ENCODE measurements at places on chromosomes 4 and X.
A peak's percentile ranks its signal among the peaks of the same experiment; 100 is the strongest.

DNA sequence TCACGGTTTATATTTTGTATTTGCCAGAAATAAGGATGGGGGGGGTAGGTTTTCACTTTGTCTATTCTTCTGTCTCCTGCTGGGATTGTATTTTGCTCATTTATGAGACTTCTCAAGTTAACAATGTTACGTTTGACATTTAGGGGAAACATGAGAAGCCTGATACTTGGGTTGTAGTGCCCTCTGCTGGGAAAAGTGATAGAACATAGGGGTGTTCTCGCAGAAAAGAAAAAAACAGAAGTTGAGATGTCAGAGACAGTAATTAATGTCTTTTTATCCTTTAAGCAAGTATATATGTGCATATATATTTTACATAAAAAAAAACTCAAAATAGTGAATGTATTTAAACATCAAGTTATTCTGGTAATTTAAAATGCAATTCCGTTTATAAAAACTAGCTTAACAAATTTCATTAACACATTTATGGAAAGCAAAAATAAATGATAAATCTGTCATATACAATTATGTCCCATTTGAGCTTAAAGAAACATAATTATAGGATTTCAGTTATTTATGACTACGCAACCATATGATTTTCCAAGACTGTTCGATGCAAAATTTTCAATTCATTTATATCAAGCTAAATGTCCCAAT, 46.0 kb upstream of the TMPRSS11F start:
- DNase-seq: peak; percentile 2

- DNase-seq: no peak
These were observed 182.4 kb upstream of the MBNL3 start for GRCh38 chrX:132671229-132671641.

DNA sequence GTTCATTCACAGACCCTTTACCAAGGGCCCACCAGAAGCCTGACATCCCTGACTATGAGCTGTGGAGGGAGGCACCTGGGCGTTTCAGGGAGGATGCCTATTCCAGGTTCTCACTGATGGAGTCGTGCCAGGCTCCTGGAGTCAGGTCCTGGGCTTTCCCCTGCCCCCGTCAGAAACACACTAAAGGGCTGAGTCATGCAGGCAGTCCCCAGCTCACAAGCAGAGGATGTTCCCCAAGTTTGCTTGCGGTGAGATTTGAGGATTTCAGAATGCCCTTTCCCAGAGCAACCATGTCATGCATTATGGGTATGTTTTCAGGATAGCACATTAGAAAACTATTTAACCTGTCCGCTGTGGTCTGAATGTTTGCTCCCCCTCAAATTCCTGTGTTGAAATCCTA, 45.2 kb downstream of the FHDC1 start:
- no peak for DNase-seq

- no peak for DNase-seq
These were observed 732.1 kb downstream of the STIM2 start for GRCh38 chr4:27592738-27593137.

- DNase-seq: no peak
These were observed 25.1 kb upstream of the MXD4 start for GRCh38 chr4:2286904-2287593.

GRCh38 chr4:140277576-140277975, 95.9 kb upstream of the SCOC start:
- no peak for DNase-seq

DNA sequence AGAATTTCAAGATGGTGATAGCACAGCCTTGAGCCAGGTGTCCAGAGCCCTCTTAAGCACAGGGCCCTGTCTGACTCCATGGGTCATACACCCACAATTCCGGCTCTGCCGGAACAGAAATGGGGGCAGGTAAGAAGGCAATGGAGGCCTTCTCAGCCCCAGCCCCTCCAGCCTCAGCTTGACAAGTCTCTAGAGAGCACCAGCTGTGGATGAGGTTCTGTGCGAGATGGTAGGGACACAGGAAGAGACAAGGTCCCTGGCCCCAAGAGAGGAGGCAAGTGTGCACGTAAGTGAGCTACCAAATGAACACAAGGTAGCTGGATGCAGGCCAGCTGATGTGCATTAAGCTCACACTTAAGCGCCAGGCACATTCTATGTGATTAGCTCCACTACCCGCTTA, 2.4 kb upstream of the PRRG3 start:
- no peak for DNase-seq

- DNase-seq: no peak
These were observed 51.3 kb upstream of the MAP3K15 start for GRCh38 chrX:19566359-19567222.

DNA sequence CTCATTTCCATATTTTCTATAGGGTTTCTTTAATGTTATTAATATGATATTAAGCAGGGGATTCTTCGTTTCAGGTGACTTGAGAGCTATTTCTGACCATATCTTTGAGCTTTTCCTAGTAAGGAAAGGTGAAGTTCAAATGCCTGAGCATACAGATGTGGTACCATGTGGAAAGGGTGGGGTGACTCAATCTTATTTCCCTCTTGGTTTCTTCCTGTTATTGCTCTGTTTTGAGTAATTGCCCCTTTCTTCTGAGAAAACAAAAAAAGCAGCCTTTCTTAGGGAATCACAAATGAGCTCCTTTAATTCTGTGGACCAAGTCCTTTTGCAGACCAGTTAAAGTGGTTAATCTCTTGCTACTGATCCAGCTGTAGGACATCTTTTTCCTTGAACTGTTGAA, 41.0 kb upstream of the AGA start:
- DNase-seq: no peak

DNA sequence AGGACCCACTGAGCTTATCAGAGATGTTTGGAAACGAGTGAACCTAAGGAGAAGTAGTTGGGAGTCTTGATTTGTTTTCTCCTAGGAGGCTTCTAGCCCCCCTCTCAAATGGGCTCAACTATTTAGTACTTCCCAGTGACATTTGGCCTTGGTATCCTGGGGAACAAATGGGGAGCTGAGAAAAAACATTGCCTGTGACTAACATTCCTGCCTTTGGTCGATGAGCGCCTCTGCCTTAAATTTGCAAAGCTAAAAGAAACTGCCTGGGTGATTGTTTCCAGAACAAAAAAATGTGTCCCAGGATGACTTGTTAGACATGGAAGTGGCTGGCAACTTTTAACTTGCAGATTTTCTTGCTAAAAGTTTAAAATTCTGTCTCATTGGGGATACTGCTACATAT, 58.8 kb upstream of the IGFBP7 start:
- no peak for DNase-seq

GRCh38 chr4:184397516-184398163, 76.7 kb downstream of the IRF2 start:
- no peak for DNase-seq

- no peak for DNase-seq
These were observed 200.5 kb downstream of the KDR start for GRCh38 chr4:54924891-54925290.

DNA sequence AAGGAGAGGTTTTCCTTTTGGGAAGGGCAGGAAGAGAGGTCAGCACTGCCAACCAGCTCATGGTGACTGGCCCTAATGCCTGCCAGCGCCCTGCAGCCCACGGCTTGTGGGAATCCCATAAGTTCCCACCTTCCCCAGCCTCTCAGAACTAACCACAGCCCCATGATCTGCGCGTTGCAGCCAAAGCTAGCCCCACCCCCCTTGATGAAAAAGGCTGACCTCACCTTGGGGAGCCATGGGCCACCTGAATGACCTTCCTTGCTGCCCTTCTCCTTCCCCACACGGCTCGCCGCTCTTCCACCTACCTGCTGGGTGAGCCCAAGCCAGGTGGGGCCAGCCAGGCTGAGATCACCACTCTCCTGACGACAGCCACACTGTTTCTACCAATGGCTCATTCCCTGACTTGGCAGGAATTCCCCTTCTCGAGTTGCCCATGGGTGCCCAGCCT, 3.9 kb upstream of the ELF4 start:
- DNase-seq: no peak

DNA sequence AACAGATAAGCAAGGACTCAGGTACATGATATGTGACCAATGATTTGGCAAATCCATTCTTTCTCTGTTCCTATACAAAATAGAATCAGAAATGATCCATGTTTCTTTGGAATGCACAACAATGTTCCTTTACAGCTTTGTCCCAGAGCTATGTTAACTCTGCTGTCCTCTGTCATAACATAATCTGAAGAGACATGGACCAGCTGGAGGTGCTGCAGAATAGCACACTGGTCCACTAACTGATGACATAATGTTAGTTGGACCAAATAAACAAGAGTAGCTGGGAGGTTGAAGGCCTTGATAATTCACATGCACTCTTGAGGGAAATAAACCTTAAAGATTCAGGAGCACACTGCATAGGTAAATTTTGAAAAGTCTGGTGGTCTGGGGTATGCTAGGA, 23.0 kb upstream of the DHX15 start:
- no peak for DNase-seq

- DNase-seq: no peak
These were observed 6.8 kb downstream of the PRICKLE3 start for GRCh38 chrX:49179358-49179757.

GRCh38 chr4:74969507-74970474, 36.9 kb downstream of the PARM1 start:
- no peak for DNase-seq

DNA sequence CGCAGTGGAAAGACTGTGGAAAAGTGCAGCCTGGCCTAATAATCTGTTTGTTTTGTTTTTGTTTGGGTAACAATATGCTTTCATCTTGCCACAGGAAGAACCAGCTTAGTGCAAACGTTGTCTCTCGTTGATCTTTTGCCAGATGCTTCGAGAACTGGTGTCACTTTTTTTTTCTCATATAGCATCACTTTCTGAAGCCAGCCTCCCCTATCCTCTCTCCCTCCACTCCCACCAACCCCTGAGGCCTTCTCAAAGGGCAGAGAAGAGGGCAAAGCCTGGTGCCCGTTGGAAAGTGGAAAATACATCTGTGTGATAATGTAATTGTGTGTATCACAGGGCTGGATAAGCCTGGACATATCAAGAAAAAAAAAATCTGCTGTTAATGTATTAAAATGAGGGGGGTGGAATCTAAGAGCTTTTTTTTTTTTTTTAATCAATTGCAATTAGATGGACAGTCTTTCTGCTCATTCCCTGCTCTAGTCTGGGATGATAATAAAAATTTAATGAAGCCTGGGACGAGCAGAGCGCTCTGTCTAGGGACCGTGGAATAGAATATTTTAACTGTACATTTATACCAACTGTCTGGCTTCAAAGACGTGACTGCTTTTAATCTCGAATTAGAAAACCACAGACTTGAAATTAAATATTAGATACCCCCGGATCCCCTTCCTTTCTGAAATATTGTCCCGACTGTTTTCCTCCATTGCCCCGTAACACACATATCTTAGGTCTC, 8.1 kb downstream of the POU4F2 start:
- DNase-seq: no peak

GRCh38 chr4:176533159-176533558, 213.4 kb downstream of the SPCS3 start:
- DNase-seq: no peak

DNA sequence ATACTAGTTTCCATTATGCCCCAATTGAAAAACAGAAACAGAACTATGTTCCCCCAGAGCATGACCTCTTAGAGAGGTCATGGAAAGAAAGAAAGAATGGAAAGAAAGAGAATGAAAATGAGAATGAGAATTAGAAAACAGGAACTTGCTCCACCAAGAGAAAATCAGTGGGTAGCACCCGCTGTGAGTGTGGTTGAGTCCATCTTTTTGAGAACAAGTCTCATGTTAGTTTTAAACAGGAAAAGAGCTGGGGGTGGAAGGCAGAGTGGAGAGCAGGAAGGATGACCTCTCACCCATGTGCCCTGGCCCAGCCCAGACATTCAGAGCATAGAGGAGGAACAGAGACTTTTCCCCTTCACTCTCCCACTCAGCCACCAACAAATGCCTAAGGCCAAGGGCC, 4.9 kb downstream of the GSX2 start:
- DNase-seq: no peak

- no peak for DNase-seq
These were observed 118.8 kb downstream of the GATB start for GRCh38 chr4:151641983-151642382.

DNA sequence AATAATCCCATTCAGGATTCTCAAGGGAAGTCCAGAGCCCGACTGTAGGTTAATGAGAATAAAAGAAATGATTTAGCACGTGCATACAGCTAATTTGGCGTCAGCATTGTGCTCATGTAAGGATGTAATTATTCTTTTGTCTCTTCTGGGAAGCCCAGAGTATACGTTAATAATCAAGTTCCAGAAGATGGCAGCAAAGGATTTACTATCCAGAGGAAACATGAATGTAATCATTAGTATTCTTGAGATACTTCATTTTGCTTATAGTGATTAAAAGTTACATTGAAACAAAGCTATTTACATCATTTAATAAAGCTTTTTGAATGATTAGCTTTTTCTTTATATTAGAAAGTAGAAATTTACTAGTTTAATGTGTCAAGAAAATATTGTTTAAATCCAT, 27.1 kb upstream of the MAP9 start:
- DNase-seq: no peak

All from activated CD4-positive, CD25-positive, alpha-beta regulatory T cell treated with anti-CD3 and anti-CD28 coated beads, Interleukin-2, amount 50 U/mL, for 16 hours (primary cell).